ENCODE measurements at places on chromosomes 3 and 15.

DNA sequence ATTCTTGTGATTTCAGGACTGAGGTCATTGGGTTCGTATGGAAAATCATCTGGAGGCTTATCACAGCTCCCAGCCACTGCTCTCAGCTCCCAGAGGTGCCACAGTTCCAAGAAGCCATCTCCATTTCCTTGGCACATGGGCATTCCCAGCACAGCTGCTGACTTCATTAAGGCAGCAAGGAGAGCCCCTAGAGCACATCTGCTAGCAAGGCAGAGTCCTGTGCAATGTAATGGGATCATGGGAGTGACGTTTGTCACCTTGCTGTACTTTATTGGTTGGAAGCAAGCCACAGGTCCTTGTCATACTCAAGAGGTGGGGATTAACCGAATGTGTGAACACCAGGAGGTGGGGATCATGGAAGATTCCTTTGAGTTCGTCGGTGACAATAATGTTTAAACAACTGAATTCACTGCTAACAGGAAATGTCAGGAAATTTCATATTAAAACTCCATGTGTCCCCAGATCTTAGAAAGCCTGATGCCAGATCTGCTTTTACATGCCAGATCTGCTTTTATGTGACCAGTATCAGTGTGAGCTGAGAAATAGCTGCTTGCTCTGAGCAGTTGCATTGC is 148.8 kb downstream of the GABRG3 start:
- no peak for DNase-seq

- no peak for DNase-seq
These were observed 89.7 kb upstream of the SLC4A7 start for GRCh38 chr3:27573780-27574437.

- DNase-seq = no peak
These were observed 172.0 kb downstream of the ITPR1 start for GRCh38 chr3:4665197-4665596.

DNA sequence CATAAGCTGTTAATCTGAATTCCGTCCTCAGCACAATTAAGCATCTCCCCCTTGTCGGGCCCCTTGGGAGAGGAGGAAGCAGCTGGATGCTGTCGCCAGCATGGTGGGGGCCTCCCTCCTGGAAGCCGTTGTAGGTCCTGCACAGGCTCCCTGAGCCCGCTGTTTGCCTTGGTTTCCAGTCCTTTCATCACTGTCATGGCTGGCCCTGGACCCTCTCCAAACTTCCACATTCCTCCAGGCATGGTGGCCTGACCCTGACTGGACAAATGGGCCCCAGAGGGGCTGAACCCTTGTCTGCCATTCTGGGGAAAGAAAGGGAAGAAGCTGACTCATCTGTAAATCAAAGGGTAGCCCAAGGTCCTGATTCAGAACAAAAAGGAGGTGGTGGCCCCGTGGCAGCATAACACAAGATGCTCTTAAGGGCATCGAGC is 300.5 kb upstream of the LRRFIP2 start:
- DNase-seq = no peak

DNA sequence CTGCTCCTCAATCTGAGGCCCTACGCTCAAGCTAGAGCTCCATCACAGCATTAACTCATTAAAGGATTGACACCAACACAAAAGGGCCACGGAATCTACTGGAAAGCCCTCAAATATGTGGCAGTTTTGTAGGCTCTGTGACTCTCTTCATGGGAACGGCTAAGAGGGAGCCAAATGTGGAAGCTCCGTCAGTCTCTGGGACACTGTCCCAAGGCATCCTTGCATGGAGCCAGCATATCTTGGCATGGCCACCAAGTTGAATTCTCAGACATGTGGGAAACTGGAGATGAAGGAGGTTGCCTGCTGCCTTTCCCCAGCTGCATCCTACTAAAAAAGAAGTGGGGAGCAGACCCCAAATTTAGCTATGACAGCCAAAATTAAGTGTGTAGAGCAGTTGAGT is 296.9 kb downstream of the NTRK3 start:
- no peak for DNase-seq

DNA sequence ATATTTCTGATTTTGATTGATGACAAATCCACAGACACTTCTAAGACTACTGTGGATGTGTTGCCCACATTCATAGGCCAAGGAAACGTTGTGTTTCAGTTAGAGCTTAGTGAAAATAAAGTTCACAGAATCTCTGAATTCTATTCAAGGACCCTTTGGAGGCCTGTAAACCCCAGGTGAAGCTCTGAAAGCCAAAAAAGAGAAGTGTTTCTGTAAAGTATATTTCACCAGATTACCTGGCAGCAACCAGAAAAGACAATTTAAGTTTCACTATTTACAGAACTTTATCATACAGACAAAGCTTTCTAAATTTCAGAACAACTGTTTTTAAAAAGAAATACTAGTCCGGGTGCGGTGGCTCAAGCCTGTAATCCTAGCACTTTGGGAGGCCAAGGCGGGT is 2.6 kb downstream of the CLPX start:
- DNase-seq = no peak

DNA sequence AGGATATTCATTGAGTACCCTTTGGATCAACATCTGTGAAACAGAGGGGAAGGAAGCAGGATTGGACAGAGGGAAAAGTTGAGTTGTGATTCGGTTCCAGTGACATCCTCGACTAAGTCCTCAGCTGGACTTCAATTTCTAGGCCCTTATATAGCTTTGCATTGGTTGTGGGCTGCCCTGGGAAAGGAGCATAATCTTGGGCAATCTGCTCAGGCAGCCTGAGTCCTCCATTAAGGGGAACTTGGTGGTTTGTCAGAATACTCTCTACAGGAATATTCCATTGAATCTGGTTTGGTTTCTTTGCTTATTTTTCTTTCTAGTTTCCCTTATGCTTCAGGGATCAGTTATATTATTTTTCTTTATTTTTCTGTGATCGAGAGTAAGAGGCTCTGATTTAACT is 94.1 kb downstream of the TCF12 start:
- no peak for DNase-seq

GRCh38 chr15:89743594-89743993 is 7.5 kb downstream of the MESP1 start:
- DNase-seq = no peak

- DNase-seq = no peak
These were observed 57.6 kb downstream of the RAB11A start for GRCh38 chr15:65926899-65927298.

- no peak for DNase-seq
These were observed 50.7 kb upstream of the POLR2M start for GRCh38 chr15:57655809-57656208.

GRCh38 chr3:55484191-55484689 is 2.9 kb downstream of the WNT5A start:
- no peak for DNase-seq

GRCh38 chr3:144242747-144243146 is 271.1 kb downstream of the DIPK2A start:
- DNase-seq = no peak

GRCh38 chr3:12588039-12589009 is 31.4 kb downstream of the MKRN2 start:
- DNase-seq = no peak

- no peak for DNase-seq
These were observed 412.1 kb upstream of the DPH6 start for GRCh38 chr15:35958021-35958420.

DNA sequence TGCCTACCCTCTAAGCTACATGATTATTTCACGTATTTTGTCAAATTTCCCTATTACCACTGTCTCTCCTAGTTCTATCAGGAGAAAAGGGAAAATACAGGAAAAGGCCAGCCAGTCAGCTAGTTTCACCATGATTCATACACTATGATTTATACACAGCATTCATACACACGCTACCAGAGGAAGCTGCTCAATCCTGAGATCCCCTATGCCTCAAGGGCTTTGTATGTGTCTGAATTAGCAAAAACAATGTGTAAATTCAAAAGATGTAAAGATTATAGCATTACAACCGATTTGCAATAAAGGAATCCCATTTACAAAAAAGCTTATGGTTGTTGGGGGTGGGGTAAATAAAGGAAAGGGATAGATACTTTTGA is 3.1 kb upstream of the ACKR4 start:
- DNase-seq = peak; percentile 26

DNA sequence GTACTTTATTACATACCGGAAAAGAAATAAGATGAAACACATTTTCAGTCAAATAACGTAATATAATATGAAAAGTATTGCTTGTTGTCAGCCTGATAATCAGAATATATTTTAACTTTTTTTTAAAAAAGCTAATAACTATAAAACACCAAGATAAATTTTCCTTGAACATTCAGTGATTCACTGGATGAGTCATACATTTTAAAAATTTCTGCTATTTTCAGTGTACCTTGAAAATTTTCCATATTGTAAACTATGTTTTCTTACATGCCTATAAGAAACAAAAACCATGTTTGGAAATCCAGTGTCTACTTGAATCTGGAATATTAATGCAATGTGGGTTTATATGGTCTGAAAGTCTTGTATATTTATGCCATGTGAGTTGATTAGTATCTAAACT is 36.3 kb upstream of the MEIS2 start:
- no peak for DNase-seq

DNA sequence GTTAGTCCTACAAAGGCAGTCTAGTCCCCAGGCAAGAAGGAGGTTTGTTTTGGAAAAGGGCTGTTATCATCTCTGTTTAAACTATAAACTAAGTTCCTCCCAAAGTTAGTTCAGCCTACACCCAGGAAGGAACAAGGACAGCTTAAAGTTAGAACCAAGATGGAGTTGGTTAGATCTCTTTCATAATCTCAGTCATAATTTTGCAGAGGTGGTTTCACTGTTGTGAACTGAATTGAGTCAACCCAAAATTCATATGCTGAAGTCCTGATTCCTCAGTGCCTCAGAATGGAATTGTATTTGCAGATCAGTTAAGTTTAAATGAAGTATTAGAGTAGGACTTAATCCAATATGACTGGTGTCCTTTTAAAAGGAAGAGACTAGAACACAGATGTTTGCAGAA is 101.0 kb upstream of the C3orf80 start:
- no peak for DNase-seq

- no peak for DNase-seq
These were observed 133.3 kb upstream of the SLC2A2 start for GRCh38 chr3:171159822-171160157.

- peak; percentile 83 for DNase-seq
These were observed 230.2 kb upstream of the EIF1B start for GRCh38 chr3:40079203-40079846.

DNA sequence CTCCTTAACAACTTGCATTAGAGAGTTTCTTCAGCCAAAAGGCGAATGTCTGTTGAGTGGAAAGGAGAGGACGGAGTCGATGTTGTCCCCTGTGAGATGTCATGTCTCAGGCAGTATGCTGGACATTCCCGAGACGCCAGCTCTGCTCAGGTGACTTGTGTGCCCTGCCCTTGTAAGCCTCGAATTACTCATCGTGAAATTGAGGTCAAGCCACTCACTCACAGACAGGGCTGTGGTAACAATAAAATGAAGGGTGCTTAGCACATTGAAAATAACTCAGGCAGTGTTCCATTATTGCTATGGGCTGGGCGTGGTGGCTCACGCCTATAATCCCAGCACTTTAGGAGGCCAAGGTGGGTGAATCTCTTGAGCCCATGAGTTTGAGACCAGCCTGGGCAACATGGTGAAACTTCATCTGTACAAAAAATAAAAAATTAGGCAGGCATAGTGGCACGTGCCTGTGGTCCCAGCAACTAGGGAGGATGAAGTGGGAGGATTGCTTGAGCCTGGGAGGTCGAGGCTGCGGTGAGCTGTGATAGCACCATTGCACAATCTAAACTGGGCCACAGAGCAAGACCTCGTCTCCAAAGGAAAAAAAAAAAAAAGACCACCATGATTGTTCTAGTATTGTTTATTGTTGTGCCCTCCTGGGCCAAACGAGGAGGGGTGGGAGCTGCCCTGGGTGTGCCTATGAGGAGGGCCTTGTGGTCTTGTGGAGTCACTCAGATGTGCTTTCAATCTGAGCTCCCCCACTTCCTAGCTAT is 214.4 kb downstream of the THSD4 start:
- peak; percentile 38 for DNase-seq

DNA sequence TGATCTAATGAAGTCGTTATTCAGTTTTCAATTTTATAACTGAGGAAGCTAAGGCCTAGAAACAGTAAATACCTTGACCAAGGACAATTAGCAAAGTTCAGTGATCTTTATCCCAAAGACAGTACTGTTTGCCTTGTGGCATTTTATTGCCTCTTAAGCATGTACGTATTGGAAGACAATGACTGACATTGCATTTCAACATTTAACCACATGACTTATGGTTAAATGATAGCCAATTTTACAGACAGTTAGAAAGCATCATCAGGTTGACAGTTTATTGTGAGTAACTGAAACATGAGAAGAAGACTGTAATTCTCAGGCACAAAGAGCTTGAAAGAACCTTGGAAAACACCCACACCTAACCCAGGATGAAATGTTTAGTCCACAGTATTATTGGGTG is 390.8 kb upstream of the ZNF385D start:
- no peak for DNase-seq

DNA sequence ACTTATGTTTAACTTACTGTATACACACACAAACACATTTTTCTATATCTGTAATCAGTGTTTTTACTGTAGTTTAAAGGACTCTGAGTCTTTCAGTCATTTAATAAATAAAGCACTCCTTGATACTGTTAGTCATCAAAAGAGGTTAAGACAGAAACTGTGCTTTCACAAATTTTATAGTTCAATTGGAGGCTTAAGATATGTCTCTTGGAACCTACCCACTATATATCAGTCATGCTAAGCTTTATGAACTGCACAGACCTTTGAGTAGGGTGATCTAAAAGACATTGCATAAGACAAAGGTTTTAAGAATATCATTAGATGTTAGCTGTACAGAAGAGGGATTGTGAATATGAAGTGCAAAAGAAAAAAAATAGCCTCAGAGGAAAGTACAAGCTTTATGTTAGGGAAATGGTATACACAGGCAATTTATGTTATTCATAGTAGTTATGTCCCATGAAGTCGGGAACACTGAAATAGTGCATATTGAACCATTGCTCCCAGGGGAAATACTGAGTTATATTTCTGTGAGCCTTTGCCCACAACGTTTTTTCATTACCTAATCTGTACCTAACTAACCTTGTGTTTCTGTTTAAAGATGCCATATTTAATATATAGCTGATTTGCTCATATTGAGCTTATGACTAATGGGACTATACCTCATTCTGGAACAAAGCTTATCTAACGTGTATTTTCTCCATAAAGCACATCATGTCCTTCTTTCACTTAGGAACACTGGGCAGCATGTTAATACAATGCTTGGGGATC is 19.7 kb downstream of the CHMP2B start:
- no peak for DNase-seq

Data from HS-27A (cell line).